ENCODE measurements at places on chromosomes 16 and 17.

DNA sequence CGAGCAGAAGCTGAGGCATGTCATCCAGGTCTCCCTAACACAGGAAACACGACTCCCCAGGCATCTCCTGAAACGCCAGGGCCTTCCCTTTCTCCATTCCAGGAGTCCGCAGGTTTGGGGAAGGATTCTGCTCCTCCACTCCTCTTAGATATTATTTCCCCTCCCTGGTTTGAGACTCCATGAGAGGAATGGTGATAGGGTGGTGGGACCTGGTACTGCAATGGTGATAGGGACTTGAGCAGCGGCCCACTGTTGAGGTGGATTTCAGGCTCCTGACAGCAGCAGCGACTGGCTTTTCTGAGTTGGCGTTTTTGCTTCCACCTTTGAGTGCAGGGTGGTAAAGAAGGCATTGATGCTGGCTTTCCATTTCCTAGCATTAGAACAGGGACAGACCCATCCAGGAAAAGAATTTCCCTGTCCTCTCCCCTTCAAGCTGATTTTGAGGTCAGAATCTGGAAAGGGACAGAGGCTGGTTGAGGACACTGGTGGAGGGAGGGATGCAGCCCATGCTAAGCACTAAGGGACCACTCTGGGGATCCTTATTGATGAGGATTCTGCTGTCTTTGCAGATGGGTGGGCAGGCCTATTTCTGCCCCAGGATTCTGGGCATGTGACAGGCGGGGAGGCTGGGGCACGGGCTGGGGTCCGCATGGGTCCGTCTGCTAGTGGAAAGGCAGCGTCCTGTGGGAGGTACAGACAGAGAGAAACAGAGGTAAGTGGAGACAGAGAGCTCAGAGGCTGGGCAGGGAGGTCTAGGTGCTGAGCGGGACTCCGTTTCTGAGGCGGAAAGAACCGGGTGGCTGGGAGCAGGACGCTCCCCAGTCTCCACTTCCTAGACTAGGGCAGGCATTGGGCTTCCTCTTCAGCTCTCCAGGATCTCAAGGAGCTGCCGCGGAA lies 1.3 kb upstream of the TBX4 start:
- no peak for DNase-seq

- no peak for DNase-seq
Observed at GRCh38 chr17:72236980-72237633, 116.3 kb downstream of the SOX9 start.

DNA sequence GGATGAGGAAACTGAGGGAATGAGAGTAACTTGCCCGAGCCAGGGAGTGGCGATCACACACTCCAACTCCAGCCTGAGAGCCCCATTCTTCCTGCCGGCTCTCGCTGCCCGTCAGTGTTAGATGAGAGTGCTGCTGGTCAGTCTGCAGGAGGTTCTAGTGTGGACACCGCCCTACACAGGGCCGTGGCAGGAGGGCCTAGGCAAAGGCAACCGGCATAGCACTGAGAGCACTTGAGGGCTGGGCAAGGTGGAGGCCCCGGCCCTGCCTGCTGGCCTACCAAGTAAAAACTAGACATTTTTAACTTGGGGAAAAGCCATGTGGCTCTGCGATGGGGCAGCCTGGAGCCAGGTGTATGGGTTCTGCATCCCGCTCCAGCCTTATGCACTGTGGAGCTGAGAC lies 354.8 kb downstream of the SEC14L1 start:
- peak; percentile 13 for DNase-seq

DNA sequence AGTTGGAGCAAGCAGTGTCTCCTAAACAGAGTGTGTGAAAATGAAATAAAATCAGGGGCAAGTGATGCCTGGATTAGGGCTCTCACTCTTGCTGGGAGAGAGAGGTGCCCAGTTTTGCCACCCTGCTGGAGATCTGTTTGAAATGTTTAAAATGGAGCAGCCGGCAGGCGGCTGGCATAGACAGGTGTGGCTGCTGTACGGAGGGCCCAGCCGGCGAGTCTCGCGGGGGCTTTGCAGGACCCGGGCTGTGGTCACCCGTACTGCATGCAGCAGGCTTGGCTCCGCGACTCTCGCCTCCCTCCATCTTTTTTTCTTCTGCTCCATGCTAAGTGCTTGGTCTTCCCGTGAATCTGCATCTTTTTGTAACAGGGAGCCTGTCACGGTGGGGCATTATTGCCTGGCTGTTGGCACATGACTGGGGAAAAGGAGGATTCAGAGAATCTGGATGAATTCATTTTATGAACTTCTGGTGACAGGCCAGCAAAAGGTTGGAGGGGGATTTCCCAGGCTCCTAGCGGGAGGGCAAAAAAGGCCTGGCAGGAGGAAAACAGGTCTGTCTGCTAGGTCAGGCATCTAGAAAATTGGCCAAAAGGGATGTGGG lies 1.8 kb downstream of the ZNRF1 start:
- no peak for DNase-seq

GRCh38 chr16:75333721-75334163 lies 82.3 kb upstream of the BCAR1 start:
- no peak for DNase-seq

DNA sequence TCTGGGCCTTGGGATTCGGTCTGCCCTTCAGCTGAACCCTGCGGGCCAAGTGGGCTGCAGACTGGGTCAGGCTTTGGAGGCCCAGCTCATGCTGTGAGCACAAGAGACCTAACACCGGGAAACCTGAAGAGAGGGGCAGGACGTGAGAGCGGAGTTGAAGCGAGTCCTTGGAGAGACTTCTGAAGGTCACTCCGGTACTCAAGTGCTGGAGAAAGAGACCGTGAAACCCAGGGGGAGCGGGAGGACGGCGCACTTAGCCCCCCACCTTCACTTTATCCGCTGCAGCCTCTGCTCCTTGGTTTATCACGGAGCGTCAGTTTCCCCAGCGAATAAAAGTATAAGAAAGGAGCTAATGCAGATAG lies 361 bp downstream of the UQCRC2 start:
- no peak for DNase-seq

- no peak for DNase-seq
Observed at GRCh38 chr16:62105244-62105643, 69.0 kb upstream of the CDH8 start.

DNA sequence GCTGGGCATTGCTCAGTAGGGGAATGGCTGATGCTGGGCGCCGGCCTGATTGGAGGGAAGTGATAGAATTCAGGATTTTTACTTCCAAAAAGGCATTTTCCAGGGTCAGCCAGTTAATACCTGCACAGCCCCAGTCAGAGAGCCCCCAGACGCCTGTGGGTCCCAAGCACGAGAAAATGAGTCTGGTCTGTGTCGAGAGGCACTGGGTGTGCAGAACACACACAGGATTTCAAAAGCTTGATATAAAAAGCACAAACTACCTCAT lies 164.6 kb upstream of the TNRC6C start:
- DNase-seq, result no peak

DNA sequence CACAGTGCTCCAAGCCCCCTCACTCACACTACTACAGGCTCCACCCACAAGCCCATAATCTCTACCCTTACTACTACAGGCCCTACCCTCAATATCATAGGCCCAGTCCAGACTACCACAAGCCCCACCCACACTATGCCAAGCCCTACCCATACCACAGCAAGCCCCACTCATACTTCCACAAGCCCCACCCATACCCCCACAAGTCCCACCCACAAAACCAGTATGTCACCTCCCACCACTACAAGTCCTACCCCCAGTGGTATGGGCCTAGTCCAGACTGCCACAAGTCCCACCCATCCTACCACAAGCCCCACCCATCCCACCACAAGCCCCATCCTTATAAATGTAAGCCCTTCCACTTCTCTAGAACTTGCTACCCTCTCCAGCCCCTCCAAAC lies 13.8 kb downstream of the RIPOR1 start:
- DNase-seq, result no peak

GRCh38 chr17:79591014-79591590 lies 19.7 kb downstream of the RBFOX3 start:
- DNase-seq, result no peak

GRCh38 chr17:18172531-18173278 lies 10.9 kb upstream of the ALKBH5 start:
- no peak for DNase-seq

GRCh38 chr17:63702721-63703015 lies 2.7 kb upstream of the LIMD2 start:
- no peak for DNase-seq

- no peak for DNase-seq
Observed at GRCh38 chr17:66378296-66378695, 75.9 kb downstream of the PRKCA start.

- no peak for DNase-seq
Observed at GRCh38 chr16:64390102-64390501, 731.8 kb downstream of the CDH11 start.

DNA sequence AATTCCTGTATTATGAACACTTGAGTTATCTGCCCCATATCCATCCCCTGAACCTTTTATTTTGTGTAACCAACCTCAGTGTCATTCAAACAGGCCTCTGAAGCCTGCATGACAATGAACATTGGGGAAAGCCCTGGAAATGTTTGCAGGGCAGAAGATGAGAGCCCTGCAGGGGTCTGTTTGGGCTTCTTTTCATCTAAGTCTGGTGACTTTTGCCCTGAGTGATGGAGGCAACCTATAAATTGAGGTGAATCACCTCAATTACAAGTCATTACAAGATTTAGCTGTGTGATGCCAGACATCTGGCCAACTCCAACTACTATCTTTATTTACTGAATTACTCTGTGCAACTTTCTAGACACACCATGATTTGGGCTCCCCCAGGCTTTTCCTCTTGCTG lies 189.2 kb downstream of the MAF start:
- DNase-seq, result no peak

- DNase-seq, result no peak
Observed at GRCh38 chr17:33745047-33745760, 452.1 kb upstream of the ASIC2 start.

DNA sequence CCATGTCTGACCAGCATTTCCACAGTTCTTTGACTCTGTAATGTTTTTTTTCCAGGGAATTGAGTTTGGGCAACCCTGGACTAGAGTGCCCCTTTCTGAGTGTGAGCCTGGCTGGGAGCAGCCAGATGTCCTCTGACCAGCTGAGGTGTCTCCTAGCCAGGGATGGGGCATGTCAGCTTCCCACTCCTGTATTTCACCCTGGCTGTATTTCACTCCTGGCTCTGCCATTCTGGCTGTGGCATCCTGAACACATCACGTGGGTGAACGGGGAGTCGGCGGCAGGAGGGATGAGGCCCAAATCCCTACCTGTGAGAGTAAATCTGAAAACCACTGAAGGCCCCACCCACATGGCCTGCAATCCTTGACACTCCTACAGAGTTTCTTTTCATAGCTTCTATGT lies 31.3 kb downstream of the KDM8 start:
- DNase-seq, result no peak

DNA sequence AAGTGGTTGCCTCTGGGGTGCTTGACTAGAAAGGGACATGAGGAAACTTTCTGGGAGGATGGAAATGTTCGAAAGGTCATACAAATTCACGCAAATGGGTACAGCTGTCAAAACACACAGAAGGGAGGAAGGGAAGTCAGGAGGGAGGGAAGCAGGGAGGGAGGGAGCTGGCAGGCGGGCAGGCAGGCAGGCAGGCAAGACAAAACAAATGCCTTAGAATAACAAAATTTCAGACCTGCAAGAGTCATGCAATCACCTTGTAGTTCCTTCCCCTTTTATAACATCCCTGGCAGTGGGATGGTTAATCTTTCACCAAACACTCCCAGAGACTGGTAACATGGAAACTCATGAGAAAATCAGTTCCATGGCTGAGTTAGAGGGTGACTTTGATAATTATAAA lies 189.2 kb downstream of the STX8 start:
- no peak for DNase-seq

DNA sequence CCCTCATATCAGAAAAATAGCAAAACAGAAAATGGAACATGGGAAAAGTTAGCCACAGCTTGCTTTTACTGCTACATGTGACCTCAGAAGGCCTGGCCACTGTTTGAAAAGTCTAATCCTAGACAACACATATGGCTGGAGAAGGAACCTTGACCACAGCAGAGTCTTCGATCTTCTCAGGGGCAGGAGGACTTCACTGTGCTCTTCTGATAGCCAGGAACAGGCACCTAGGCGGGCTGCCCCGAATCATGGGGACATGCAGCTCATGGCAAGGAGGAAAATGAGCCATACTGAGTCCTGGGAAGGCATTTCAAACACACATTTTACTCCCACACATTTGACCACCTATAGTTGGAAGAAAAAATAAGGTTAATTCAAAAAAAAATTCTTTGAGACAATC lies 31.1 kb upstream of the ADORA2B start:
- DNase-seq, result no peak

DNA sequence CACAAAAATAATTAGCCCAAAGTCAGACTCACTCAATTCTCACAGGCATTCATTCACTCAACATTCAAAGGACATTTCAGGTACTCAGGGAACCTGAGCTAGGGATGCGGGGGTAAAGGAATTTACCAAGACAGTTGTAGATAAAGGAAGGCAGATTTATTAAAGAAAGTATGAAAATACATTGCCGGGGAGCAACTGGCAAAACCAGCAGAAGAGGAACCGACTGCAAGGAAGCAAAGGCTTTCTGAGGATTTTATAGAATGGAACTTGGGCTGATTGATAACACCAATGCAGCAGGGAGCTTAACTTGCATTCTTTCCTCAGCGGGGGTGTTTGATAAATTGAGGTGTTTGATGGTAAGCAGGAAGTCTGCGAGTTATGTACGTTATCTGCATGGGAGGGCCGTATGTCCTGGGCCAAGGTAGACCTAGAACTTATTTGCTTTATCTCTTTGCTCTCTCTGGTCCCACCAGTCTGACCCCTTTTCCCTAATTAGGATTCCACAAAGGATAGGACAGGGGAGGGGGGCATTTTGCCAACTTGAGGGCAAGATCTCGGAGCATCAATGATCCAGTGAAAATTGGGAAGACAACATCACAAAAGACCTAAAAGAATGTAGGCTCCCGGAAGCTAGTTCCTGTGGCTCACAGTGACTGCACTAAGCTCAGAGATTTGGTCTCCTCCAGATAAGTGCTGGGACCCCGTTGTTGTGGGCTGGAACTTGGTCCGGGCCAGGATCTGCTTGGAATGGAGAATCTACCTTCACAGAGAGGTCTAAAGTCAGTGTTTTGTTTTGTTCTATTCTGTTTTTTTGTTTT lies 5.8 kb upstream of the MT3 start:
- DNase-seq, result no peak

DNA sequence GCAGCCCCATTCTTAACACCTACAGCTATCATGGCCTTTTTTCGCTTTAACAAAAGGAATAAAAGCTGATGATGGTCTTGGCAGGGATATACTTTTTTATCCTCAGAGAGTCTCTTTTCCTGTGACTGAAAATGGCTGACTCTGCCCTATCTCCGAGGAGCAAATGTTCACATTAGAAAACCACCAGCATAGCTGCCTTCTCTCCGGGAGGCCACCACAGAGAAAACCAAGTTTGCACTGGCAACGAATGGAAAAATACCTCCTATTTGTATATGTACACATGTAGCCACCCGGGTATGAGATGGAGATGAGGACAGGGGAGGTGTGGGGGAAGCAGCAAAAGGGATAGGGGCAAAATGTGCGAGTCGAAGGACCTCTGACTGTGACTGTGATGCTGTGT lies 88.2 kb downstream of the STX8 start:
- no peak for DNase-seq

- DNase-seq, result no peak
Observed at GRCh38 chr16:29857133-29857760, 5.8 kb downstream of the CDIPT start.

- no peak for DNase-seq
Observed at GRCh38 chr16:30355954-30356308, 823 bp upstream of the CD2BP2 start.

GRCh38 chr16:23521037-23521743 lies 10.9 kb upstream of the GGA2 start:
- no peak for DNase-seq

GRCh38 chr17:35210741-35211140 lies 16.5 kb upstream of the SLC35G3 start:
- no peak for DNase-seq
